ENCODE measurements at places on chromosomes 13 and 19. TPM values are rescaled to one million over a fixed set of nuclear protein-coding genes. Genes with fewer than 3 reads are reported as not detected.
A peak's percentile ranks its signal among the peaks of the same experiment; 100 is the strongest.

Gene ZNF253
- polyA plus RNA-seq = 5.0 TPM

Gene ZNF681
- polyA plus RNA-seq = 0.78 TPM

Gene LILRB5
- 1.6 TPM for polyA plus RNA-seq

Gene CLEC17A
- not detected for polyA plus RNA-seq

DNA sequence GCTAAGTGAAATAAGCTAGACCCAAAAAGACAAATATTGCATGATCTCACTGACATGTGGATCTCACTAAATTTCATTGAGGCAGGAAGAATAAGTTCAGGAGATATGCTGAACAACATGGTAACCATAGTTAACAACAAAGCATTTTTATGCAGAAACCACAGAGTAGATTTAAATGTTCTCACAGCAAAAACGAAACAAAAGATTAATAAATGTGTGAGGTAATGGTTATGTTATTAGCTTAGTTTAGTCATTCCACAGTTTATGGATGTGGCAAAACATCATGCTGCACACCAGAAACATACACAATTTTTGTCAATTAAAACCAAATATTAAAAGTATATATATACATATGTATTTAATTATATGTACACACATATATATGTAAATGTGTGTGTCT lies 765.8 kb downstream of the SLITRK5 start:
- no peak for DNase-seq

DNA sequence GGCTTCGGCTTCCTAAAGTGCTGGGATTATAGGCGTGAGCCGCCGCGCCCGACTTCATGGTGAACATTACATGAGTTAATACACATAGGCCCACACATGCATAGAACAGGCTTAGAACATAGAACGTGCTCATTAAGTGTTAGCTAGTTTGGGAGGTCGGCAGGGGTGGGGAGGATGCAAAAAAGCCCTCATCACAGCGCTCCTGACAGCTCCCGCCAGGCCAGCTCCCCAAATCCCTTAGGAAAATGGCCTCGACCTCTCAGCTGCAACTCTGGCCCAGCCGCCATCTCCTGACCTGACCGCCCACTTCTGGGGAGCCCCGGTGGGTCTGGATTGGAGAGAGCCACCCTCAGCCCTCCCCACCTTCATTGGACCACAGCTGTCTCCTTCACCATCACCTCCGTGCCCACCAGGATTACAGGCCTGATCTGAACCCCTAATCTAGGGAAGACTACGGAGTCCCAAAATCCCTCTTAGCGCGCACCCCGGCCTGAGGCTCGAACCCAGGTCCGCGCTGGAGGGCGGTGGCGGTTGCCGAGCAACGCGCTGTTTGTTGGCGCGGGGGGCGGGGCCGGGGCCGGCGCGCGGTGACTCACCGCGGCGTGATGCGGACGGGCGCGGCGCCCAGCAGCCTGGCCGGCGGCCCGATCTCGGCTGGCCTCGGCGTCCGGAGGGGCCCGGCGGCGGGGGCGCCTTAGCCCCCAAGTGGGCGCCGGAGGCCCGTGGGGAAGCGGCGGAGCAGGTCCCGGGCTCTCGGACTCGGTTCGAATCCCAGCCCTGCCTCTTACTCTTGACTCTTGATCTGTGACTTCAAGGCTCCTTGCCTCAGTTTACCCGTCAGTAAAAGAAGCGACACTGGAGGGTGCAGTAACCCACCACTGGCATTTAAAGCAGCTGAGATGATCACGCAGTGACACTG lies 26.7 kb upstream of the NANOS3 start:
- peak; percentile 96 for DNase-seq

- no peak for DNase-seq
These were observed 27.3 kb downstream of the CHAF1A start for GRCh38 chr19:4429771-4430171.

GRCh38 chr13:31044364-31045285 lies 112.2 kb downstream of the TEX26 start:
- DNase-seq = peak; percentile 90

GRCh38 chr13:98537306-98537705 lies 39.6 kb downstream of the STK24 start:
- DNase-seq = no peak

GRCh38 chr19:42161616-42162263 lies 29.5 kb upstream of the POU2F2 start:
- DNase-seq = no peak

- no peak for DNase-seq
These were observed 269.5 kb upstream of the HTR2A start for GRCh38 chr13:47166336-47166735.

DNA sequence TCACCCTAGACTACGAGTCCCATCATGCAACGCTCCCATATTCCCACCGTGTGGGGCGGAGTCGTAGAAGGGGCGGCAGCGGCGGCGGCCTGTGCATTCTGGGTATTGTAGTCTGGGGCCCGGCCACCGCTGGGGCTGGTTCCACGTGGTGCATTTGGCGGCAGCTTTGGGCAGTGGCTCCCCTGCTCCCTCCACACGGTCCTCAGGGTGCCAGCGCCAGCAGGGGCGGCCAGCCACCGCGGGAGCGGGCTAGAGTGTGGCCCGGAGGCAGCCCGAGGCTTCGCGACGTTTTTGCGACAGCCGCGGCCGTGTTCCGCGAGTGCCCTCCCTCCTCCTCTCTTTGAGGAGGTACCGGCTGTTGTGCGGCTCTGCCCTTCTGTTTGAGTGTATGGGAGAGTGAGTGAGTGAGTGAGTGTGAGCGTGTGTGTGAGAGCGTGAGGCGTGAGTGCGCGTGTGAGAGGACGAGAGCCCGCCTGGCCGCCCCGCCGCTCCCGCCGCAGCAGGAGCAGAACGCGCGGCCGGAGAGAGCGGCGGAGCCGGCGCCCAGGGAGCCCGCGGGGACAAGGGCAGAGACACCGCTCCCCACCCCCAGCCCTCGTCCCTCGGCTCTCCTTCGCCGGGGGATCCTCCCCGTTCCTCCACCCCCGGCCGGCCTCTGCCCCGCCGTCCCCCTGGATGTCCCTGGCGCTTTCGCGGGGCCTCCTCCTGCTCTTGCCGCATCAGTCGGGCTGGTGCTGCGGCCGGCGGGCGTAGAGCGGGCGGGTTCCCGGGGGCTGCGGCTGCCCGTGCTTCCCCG lies at the start of gene CDK8:
TSS of gene CDK8 (plus strand) at position 343 of the 796 bp plus-strand sequence. CDS start 513 bp downstream, outside the sequence.
- DNase-seq = peak; percentile 91

DNA sequence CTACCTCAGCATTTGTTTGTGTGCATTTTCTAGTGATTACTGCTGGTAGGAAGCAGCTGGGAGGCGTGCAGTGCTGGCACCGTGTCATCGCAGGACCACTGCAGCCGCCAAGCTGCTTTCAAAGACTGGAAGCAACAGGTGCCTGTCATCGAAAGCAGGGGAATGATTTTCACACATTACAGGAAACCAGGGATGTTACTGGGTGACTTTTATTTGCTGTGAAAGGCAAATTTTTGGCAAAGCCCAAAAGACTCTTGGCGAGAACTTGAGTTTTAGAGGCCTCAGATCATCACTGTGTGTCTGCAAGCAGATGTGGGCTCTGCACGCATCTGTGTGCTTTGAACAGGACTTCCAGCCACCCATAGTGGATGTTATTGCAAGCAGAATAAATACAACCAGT lies 176.4 kb downstream of the FLT1 start:
- no peak for DNase-seq

- DNase-seq = peak; percentile 29
These were observed 47.7 kb downstream of the DOCK9 start for GRCh38 chr13:98930151-98930591.

- peak; percentile 77 for DNase-seq
These were observed 32.8 kb downstream of the ELL start for GRCh38 chr19:18488838-18489626.

DNA sequence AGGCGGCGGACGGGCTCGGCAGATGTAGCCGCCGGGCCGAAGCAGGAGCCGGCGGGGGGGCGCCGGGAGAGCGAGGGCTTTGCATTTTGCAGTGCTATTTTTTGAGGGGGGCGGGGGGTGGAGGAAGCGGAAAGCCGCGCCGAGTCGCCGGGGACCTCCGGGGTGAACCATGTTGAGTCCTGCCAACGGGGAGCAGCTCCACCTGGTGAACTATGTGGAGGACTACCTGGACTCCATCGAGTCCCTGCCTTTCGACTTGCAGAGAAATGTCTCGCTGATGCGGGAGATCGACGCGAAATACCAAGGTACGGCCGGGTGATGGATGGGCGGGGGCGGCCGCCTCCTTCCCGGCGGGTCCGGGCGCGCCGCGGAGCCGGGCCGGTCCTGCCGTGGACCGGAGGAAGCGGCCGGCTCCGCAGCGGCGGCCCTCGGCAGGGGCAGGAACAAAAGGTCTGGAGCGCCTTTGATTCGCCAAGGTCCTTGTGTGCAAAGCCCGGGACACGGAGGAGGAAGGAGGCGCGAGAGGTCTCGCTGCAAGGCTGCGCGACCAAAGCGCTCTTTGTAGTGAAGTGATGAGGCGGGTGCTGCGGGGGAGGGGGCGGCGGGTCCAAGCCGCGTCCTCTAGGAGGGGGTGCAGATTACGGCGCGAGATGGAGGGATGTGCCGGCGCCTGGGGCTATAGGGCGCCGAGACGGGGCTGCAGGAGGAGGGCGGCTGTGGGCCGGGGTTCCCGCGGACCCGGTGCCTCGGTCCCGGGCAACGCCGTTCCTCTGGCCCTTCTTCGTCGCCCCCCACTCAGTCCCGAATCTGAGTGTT lies 689 bp downstream of the ING1 start:
- peak; percentile 74 for DNase-seq
